ENCODE measurements at places on chromosomes 5 and 9.
A peak's percentile ranks its signal among the peaks of the same experiment; 100 is the strongest.

- DNase-seq = no peak
These were observed 13.5 kb downstream of the ZFP37 start for GRCh38 chr9:113042884-113043657.

DNA sequence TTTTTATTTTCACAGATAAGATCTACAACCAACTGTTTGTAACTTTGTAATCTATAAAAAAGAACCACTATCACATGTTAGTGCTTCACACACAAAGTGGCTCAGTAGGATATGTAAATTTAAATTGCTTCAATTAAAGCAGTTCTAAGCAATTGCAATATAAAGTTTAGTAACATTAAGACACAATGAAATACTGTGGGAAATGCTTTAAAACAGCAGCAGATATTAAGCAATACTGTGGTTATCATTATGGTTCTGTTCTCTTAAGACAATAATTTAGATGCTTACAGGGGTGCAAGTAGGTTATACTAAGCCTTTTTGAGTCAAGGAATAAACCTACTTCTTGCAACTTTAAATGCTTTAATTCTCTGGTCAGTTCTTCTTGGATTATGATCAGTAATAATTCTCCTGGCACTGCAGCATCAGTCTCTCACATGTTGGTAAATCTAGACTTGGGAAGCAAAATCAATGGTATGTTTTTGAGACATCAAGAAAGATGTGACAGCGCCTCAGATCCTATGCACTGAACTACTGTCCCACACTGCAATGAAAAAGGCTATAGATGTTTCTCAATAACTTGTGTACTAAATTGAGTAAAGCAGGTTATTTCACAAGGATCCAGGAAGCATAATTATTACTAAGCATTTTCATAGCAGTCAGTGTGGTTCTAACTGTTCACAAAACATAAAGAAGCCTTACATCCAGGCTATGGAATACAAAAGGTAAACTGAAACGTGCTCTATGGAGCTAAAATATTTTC is 338.7 kb upstream of the PDE4D start:
- DNase-seq = no peak

DNA sequence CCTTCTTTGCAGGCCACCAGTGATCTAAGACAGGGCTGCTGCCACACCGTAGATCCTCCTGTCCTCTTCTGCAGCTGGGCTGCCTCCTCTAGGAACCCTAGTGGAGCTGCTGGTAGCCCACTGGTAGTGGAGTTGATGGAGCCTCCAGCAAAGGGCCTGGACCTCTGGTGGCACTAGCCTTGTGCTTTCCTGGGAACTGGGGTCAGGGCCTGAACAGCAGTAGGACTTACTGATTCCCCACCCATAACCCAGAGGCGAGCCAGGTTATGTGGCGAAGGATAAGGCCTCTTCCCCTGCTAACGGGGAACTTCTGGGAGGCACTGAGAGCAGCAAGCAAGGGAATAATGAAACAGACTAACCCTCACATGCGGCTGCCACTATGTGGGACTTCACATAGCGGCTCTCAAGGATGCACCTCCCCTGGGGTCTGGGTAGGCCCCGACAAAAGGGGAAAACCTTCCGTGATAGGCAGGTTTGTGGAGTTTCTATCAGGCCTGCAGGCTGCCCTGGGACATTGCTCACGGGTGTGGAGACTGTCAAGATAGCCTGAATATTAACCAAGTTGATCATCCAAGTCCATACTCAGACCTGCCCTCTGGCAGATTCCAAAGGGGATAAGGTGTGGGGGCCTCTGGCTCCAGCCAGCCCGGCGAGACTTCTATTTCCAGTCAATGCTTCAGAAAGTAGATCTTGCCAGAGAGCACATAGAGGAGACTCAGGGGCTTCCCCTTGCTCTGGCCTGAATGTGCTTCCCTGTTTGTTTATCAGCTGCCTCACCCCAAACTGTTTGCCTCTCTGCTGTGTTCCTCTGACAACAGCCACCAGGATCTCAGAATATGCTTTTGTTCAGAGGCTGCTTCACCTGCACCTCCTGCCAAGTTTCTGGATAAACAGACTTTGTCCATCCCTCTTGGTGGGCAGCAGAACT is 7.4 kb downstream of the SLC22A4 start:
- no peak for DNase-seq

GRCh38 chr5:15799014-15799413 is 299.0 kb downstream of the FBXL7 start:
- DNase-seq = no peak

DNA sequence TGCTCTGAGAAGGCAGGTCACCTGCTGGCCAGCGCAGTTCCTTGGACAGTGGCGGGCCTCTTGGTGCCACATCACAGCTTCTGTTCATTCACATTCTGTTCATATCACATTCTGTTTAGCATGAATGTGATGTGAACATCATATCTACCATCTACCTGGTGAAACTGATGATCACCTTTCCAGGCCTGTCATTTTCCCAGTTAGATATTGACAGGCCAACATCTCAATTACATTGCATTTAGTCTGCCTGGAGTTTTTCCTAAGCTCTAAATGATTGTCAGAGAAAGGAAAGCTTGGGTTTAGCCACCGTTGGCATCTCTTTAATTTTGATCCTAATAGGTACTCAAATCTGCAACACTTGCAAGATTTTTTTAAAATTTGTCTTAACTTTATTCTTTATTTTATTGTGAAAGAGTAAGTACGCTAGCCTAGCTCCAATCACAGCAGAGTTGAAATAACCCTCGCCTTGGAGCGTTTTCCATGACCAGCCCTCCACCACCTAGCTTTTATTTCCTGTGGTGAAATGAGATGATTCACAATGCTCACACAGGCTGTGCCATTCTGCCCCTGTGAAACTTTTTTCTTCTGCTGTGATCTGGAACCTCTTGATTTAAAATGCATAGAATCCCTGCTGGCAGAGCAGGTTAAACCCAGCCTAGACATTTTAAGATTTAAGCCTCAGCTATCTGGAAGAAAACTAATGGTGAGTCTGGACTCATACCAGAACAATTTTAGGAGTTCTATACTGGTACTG is 225.0 kb downstream of the ESM1 start:
- DNase-seq = no peak

GRCh38 chr5:53429706-53430105 is 50.7 kb upstream of the FST start:
- no peak for DNase-seq

DNA sequence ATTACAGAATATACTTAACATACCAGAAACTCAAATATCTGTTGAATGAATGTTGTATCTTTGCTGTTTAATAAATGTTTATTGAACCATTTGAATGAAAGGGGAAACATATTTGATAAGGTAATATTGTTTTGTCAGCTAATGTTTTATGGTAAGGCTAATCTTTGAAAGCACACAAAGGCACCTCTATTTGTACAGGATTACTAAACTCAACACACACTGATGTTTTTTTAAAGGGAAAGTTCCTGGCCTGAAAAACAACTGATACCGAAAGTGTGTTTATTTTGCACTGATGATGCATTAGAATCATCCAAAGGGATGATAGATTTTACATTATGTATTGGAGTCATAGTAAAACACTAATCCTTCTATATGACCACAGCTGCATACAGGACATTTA is 82.5 kb downstream of the ADCY2 start:
- DNase-seq = no peak

DNA sequence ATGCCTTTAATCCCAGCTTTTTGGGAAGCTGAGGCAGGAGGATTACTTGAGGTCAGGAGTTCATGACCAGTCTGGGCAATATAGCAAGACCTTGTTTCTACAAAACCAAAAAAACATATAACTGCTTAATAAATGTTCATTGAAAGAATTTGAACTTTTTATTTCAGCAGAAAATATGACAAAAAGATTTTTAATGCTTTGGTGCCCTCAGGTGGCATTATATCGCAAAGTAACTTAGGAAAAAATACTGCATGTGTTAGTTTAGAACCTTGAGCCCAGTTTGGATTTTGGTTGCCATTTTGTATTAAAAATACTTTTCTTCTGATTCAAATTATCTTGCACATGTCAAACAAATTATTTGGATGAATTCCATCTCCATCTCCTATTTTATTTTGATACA is 103.2 kb downstream of the GPBP1 start:
- DNase-seq = peak; percentile 36

DNA sequence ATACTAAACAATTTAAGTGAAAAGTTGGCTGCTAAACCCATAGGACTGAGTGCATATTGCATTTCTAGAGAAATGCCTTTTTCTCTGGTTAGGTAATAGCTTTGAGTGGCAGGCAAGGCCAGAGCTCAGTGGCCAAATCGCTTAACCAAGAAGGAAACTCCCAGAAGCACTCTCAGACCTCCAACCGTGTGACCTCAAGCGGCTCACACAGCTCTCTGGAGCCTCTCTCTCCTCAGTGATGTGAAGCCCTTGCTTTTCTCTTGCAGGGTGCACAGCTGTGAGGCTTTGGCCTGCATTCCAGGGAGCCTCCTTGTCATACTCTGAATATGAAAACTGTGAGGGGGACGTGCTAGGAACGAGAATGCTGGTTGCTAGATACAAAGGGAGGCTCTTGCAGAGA is 106.7 kb downstream of the INSYN2B start:
- DNase-seq = no peak

DNA sequence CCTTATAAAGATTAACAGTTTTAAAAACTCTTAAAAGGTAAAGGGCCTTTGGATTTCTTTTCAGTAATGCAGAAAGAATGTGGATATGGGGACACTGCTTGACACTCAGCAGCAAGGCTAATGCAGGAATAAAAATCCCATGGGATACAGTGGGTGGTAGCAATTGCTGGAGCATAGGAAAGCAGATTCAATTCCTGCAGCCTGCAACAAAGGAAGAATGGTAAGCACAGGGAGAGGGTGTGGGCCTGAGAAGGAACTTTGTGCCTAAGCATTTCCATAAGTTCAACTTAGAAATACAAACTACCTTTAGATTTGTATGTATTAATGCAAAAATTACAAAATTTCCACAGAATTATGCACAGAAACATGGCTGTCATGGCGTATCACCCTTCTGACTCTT is 65.8 kb upstream of the CDK5RAP2 start:
- DNase-seq = no peak

- no peak for DNase-seq
These were observed 33.3 kb downstream of the PALM2AKAP2 start for GRCh38 chr9:109813303-109813702.

- DNase-seq = no peak
These were observed 144.2 kb downstream of the MLLT3 start for GRCh38 chr9:20477940-20478620.

- no peak for DNase-seq
These were observed 10.1 kb upstream of the SPATA24 start for GRCh38 chr5:139413963-139414362.

DNA sequence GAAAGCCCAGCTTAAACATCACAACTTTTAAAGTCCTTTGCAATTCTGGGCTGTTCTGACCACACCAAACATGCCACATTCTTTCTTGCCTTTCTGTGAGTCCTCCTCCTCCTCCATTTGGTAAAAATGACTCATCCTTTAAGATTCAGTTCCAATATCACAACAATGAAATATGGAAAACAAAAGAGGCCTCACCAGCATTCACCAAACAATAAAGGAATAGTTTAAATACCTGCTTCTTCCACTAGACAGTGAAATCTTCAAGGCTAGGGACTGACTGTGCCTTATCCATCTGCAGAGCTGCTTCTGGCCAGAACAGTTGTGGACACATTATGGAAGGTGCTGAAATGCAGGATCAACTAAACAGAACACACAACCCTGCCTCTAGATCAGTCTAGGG is 36.0 kb downstream of the NR6A1 start:
- peak; percentile 17 for DNase-seq

DNA sequence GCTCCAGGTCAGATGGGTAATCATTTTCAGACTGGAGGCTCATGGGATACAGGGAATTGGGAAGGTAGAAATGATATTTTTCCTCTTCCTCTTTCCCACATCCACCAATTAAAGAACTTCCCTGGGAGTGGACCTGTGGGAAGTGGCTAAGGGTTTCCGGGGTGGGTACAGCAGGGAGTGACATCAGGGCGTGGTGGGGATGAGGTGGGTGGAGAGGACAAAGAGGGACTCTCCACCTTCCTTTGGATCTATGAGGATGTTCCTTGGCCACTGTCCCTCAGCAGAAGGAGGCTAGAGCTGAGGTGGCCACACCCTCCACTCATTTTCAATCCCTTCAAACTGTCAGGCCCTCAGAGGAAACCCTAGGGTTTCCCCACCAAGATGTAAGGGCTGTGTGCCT is 54.7 kb downstream of the IRF1 start:
- no peak for DNase-seq

DNA sequence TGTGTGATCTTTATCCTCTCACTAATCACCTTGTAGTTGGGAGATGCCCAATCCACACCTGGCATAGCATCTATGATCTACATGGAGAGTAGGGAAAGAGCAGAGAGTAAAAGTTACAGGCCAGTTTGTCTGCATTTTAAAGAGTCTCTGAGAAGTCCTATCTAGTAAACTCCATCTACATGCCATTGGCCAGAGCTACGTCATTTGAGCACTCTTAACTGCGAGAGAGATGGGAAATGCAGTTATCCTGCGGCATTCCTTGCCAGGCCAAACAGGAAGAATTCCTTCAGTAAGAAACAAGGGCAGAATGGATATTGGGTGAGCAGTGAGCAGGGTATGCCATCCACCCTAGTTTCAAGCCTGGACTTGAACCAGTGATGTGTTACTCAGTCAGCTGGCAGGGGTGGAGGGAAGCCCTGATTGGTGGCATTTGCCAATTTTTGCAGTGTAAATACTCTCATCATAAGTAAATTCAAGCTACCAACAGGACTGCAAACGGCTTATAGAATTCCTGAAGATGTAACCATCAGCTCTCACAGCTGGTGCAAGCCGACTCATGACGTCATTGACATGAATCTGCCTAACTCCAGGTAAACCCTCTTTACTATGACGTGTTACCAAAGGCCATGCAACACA is 156.8 kb upstream of the MSX2 start:
- DNase-seq = no peak

DNA sequence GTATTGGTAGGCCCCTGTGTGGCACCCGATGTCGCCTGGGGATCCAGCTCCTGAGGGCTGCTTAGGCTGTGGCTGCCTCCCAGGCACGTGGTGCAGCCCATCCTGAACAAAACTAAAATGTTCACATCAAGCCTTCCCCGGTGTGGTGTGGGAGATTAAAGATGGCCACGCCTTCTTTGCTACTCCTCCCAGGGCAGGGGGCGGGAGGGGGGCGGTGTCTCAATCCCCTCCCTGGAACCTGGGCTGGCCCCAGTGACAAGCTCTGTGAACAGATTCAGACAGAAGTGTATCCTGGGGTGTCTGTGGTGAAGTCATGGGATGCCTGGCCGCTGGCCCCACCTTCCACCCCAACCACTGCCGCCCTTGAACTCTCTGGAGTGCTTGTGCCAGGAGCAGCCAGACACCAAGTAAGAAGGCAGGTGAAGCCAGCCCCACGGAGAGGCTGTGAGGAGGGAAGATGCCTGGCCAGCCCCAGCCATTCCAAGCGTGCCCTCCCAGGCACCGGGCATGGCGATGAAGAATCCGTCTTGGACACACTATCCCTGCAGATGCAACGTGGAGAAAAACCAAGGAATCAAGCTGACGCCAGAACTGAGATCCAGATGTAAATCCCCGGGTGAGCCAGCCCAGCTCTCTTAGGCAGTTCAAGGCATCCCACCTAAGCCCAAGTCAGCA is 75.8 kb downstream of the AK8 start:
- no peak for DNase-seq

GRCh38 chr5:149486726-149487635 is 64.3 kb downstream of the CSNK1A1 start:
- DNase-seq = no peak
